ENCODE measurements at places on chromosomes 7 and 10. TPM values are rescaled to one million over a fixed set of nuclear protein-coding genes. Genes with fewer than 3 reads are reported as not detected.

The HMX3 gene
- polyA plus RNA-seq, result not detected

The LIPF gene
- not detected for polyA plus RNA-seq

DNA sequence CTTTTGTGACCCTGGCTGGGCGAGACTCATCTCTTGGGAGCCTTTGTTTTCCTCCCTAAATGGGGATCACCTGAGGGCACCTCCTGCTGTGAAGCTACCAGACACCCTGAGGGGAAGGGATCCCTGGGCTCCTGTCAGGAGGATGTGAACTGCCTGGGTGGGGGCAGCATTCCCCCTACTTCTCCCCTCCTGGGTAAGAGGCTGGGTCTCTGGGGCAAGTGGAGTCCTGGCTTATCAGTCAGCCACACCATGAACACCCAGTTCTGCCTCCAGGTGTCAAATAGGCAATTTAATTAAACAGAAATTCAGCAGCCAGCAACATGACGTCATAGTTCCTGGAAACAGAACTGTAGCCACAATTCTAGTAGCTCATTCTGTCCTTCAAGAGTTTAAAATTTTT lies 97.7 kb upstream of the RET start:
- no peaks in the 10 kb centered on the region for H3K4me1 ChIP-seq
- no peak for DNase-seq
- no peak overlapping the region for H3K4me3 ChIP-seq
- peaks cover 2% of the 10 kb centered on the region for H3K27me3 ChIP-seq

DNA sequence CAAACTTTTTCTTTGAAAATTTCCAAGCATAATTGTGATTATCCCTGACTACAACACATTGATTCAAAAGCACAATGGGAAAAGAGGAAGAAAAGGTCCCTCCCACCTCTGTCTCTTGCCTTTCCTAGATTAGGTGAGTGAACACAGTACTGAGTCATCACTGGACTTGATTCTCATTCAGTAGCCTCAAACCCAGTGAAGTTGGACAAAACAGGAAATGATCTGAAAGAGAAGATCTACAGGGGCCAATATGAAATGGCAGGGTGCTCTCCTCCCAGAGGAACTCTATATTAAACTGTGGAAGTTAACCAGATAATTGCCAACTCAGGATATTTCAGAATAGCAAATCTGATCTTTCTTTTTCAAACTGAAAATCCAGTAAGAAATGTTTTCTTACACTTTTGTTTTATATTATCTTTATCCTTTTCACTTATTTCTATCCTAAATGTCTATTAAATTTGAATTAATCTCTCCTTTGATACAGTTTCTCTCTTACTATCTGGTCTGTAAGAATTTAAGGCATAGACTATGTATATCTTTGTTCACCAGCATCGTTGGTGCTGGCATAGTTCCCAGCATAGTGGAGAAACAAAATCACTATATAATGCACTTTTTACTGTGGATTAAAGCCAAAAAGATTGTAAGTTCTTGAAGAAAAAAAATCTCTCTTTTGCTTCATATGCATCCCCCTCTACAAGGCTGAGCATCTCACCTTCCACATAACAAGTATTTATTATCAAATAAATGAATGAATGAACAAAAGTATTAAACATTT lies 41.4 kb upstream of the IKZF1 start:
- no peaks in the 10 kb centered on the region for H3K27me3 ChIP-seq
- H3K4me3 ChIP-seq, result no peak overlapping the region
- DNase-seq, result no peak
- H3K4me1 ChIP-seq, result no peaks in the 10 kb centered on the region
- no peaks in the 10 kb centered on the region for H3K36me3 ChIP-seq

- no peak overlapping the region for H3K27ac ChIP-seq
- no peaks in the 10 kb centered on the region for H3K4me1 ChIP-seq
- DNase-seq, result no peak
- no peaks in the 10 kb centered on the region for H3K36me3 ChIP-seq
- H3K4me3 ChIP-seq, result no peak overlapping the region
- no peaks in the 10 kb centered on the region for H3K27me3 ChIP-seq
Measured at GRCh38 chr10:24929056-24929544, 23.3 kb downstream of the PRTFDC1 start.

DNA sequence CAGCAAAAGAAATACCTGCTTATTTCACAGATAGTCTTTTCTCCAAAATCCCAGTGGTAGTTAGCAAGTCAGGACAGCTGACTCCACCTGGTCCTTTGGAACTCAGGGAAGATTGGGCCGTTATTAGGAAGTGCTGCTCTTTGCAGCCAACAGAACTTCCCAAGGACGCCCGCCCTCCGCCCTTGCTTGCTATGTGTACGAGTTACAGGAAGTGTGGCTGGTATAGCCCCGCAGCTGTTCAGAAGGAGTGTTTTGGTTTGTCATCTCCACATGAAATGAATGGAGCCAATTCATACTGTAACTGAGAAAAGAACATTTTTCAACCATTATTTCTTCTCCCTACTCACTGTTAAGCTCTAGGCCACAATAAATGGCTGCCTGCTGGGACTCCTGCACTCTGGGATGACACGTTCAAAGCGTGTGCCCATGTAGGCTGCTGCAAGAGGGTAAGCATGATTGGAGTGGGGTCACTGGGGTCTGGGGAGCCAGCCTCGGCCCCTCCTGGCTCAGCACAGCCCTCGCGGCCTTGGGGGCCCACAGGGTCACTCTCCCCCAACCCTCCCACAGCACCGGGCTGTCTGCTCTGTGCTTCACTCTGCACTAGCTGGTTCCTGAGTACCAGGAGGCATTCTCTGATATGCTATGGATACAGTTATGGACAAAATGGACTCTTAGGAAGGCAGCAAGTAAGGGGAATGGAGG lies 244.0 kb downstream of the EBF3 start:
- H3K4me3 ChIP-seq, result no peak overlapping the region
- no peaks in the 10 kb centered on the region for H3K36me3 ChIP-seq
- DNase-seq, result no peak
- H3K27ac ChIP-seq, result no peak overlapping the region

DNA sequence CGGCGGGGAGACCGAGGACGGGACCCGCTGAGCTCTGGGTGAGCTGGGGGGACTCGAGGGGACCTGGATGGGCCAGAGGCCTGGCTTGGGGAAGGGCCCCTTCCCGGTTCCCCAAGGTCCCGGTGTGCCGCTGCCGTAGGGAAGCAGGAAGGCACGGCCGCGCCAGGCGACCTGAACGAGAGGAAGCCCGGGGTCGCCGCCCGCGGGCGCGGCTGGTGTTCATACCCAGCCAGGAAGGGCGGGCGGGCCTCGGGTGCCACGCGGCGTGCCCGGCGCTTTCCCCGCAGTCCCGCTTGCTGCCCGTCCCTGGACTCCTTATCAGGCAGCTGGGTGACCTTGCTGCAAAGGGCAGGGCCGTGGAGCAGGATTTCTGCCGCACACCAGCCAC lies 38.0 kb downstream of the ZNF777 start:
- H3K36me3 ChIP-seq, result no peaks in the 10 kb centered on the region
- H3K4me1 ChIP-seq, result no peaks in the 10 kb centered on the region
- H3K27me3 ChIP-seq, result no peaks in the 10 kb centered on the region
- no peak overlapping the region for H3K27ac ChIP-seq
- peak overlapping the region; percentile 16 for H3K4me3 ChIP-seq
- DNase-seq, result no peak

- H3K36me3 ChIP-seq, result no peaks in the 10 kb centered on the region
- H3K4me3 ChIP-seq, result peak overlapping the region; percentile 23
- H3K27ac ChIP-seq, result no peak overlapping the region
- DNase-seq, result no peak
Measured at GRCh38 chr7:143345428-143345900, 17.0 kb downstream of the FAM131B start.

DNA sequence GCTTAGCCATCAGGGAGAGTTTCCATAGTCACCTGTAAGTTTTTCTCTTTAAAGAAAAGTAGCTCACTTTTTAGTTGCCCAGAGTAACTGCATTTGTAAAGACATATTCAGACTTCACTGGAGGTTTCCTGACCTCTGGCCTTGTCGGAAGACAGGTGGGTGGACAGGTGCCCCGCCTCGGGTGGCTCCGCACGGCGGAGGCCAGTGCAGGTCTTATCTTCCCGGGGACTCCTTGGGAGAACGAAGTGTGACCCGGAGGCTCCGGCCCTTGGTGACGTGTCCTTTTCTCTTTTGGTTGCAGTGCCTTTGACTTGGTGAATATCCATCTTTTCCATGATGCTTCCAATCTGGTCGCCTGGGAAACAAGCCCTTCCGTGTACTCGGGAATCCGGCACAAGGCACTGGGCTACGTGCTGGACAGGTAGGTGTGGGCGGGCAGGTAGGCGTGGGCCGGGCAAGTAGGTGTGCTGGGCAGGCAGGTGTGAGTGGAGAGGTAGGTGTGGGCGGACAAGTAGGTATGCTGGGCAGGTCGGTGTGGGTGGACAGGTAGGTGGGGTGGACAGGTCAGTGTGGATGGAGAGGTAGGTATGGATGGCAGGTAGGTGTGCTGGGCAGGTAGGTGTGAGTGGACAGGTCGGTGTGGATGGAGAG lies 75.8 kb downstream of the NKX6-2 start:
- no peaks in the 10 kb centered on the region for H3K36me3 ChIP-seq
- no peak overlapping the region for H3K4me3 ChIP-seq
- no peak overlapping the region for H3K27ac ChIP-seq

DNA sequence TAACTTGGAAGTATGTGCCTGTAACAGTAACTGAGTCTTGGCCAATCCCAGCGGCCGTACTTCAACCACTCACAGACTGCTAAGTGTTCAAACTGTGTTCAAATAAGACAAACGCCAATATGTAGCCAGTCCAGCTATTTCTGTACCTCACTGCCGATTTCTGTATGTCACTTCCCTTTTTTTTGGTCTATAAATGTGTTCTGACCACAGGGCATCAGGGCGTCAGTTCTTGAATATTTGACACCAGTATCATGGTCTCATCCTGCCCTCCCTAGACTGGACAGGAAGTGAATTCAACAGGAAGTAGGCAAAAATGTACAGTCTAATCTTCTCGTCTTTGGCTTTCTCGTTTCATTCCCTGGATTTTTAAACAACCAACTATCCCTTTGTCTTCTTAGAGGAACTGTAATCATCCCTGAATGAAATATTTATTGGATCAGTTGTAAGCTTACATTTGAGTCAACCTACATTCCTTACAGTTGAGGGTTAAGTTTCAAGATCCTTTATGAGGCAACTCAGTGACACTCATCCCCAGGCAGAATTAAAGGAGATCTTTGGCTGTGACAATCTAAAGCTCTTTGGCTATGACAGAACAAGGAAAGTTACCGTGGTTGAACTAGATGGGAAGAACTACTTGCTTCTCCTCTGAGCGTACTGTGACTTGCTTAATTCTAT lies 232.7 kb downstream of the NSUN6 start:
- no peak overlapping the region for H3K4me3 ChIP-seq
- no peak overlapping the region for H3K27ac ChIP-seq
- H3K36me3 ChIP-seq, result no peaks in the 10 kb centered on the region
- DNase-seq, result no peak
- H3K4me1 ChIP-seq, result no peaks in the 10 kb centered on the region

- H3K4me3 ChIP-seq, result peak overlapping the region; percentile 63
- DNase-seq, result no peak
- H3K27me3 ChIP-seq, result no peaks in the 10 kb centered on the region
- H3K4me1 ChIP-seq, result peaks cover 35% of the 10 kb centered on the region
- H3K36me3 ChIP-seq, result peaks cover 16% of the 10 kb centered on the region
- peak overlapping the region; percentile 90 for H3K27ac ChIP-seq
Measured at GRCh38 chr7:1537535-1538412, 7.3 kb downstream of the MAFK start.

DNA sequence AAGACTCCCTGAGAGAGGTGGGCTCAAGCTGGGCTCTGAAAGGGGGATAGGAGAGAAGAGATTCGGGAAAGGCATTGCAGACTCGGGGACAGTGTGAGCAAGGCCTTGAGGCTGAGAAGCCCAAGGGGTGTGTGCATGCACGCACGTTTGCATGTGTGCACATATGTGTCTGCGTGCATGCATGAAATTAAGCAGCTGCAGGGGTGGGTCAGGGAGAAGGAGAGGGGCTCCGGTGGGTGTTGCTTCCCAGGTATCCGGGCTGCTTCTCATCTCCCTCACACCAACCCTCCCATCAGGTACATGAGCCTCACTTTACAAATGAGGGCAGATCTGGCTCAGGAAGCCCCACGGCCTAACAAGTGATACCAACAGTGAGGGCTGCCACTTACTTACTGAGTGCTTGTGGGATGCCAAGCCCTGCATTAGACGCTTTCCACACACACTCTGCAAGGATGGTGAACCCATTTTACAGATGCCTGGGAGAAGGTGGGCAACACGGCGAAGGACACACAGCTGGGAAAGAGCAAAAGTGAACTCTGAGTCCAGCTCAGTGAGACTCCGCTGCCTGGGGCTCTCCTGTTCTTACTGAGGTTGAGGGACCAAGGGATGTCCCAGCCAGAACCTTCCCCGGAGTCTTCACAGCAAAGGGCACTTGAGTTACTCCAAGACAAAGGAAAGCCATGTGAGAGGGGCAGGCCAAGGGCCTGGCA lies 26.4 kb downstream of the ZCCHC24 start:
- no peaks in the 10 kb centered on the region for H3K36me3 ChIP-seq
- H3K4me3 ChIP-seq, result no peak overlapping the region

DNA sequence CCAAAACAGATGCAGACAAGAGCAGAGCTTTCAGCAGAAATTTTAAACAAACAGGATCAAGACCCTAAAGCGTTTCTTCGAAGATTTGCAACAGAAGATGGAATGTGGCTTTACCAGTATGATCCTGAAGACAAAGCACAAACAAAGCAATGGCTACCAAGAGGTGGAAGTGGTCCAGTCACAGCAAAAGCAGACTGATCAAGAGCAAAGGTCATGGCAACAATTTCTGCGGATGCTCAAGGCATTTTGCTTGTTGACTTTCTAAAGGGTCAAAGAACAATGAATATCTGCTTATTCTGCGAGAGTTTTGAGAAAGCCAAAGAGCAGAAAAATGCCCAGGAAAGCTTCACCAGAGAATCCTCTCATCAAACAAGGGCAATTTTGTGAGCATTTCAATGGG lies 130.4 kb downstream of the MBL2 start:
- H3K27me3 ChIP-seq, result no peaks in the 10 kb centered on the region
- H3K27ac ChIP-seq, result no peak overlapping the region
- no peak overlapping the region for H3K4me3 ChIP-seq
- no peaks in the 10 kb centered on the region for H3K4me1 ChIP-seq

DNA sequence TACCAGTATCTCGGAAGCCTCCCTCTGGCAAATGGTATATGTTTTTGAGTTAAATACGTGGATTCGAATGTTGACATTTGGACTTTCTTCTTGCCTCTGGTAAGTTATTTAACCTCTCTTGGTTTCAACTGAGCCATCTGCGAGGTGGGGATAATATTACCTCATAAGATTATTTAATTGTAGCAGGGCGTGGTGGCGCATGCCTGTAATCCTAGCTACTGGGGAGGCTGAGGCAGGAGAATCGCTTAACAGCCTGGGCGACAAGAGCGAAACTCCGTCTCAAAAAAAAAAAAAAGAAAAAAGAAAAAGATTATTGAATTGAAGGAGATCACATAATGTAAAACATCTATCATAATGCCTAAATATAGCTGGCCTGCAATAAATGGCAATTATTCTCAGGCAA lies 396 bp upstream of the TAF5 start:
- no peaks in the 10 kb centered on the region for H3K36me3 ChIP-seq
- peak overlapping the region; percentile 70 for H3K4me3 ChIP-seq
- no peaks in the 10 kb centered on the region for H3K27me3 ChIP-seq

The SEMA3E gene
- polyA plus RNA-seq, result 0.91 TPM
